ENCODE measurements at places on chromosomes 16 and 17. TPM values are rescaled to one million over a fixed set of nuclear protein-coding genes. Genes with fewer than 3 reads are reported as not detected.

DNA sequence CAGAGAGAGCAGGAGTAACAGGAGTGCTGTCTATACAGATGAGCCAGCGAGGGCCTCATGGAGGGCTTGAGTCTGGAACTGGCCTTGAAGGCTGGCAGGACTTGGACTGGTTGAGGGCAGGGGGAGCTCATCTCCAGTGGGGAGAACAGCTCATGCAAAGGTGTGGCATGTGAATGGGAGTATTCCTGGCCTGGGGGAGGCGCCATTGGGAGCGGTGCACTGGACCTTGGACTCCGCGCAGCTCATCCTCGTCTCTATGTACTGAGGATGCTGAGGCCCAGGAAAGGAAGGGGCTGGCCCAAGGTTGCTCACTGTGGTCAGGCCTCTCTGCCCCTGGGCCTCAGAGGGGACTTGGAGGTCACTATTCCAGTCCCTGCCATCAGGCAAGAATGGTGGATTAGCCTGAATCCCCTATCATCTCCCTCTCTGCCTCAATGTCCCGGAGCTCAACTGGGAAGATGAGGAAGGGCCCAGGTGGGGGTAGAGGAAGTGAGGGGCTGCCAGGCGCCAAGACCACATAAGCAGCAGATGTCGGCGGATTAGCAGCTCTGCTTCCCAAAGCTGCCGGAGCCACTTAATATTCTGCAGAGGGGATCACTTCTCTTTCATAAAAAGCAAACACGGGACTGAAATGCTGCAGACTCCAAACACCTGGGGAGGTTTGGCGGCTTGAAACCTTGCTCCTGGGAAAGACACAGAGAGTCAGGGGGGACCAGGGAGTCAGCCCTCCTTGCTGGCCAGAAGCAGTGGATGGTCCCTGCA lies 88.9 kb downstream of the SDK2 start:
- H3K36me3 ChIP-seq, result peaks cover 11% of the 10 kb centered on the region
- H3K4me1 ChIP-seq, result 0 out of 2 replicates have a peak, but pooled peaks cover 3% of the 10 kb centered on the region
- no peaks in the 10 kb centered on the region for H3K27me3 ChIP-seq
- H3K4me3 ChIP-seq, result no peak overlapping the region

- H3K27me3 ChIP-seq, result no peaks in the 10 kb centered on the region
- no peak overlapping the region for H3K4me3 ChIP-seq
- H3K4me1 ChIP-seq, result no peaks in the 10 kb centered on the region
- DNase-seq, result no peak
Observed at GRCh38 chr16:74451951-74452758, 30.9 kb upstream of the CLEC18B start.

DNA sequence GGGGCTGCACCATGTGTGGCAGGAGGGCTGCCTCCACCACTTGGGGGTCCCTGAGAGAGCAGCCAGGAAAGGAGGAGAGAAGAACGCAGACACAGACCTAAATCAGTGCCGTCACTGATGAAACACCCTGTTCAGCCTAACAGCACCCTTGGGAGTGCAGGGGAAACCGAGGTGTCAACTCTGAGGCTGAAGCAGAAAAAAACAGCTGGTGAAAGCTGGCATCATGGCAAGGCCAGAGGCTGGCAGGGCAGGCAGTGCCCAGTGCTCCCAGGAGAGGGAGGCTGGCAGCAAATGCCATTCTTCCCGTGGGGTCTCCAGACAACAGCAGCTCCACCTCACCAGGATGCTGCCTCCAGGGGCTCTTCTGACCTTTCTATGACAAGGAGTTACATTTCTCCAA lies 23.1 kb downstream of the SPHK1 start:
- no peak for DNase-seq
- no peak overlapping the region for H3K27ac ChIP-seq
- no peaks in the 10 kb centered on the region for H3K4me1 ChIP-seq
- H3K4me3 ChIP-seq, result no peak overlapping the region
- H3K27me3 ChIP-seq, result no peaks in the 10 kb centered on the region
- peaks cover 40% of the 10 kb centered on the region for H3K36me3 ChIP-seq

Gene IGFBP4
- total RNA-seq, result 49.9 TPM

DNA sequence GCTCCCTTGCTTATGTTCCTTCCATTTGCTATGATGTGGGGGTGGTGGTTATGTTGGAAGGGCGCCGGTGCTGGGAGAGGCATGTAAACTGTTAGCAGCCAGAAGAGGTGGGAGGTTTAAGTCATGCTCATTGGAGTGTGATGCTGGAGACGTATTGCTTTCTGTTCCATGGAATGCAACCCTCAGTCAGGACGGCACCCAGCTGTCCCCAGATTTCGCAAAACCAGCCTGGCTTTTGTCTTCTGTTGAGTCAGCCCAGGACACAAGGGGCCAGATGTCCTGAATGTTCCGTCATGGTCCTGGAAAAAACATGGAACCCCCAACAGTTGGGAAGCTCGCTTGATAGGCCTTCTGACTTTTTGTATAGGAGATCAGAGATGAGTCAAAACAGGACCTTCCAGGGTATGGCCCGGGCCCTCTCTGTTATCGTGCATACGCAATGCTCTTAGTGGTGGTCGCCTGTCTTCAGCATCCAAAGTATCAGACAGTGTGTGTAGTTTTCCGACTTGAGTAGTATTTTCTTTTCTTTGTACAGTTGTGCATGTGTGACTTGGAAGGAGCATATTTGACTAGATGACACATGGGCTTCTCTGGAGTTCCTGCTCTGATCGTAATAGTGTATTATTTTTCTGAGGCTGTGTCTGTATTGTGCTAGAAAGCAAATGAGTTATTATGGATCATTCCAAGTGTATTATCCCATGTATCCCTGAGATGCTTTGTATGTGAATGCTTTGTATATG lies 201.9 kb downstream of the SNX29 start:
- no peak overlapping the region for H3K27ac ChIP-seq
- DNase-seq, result no peak
- no peak overlapping the region for H3K4me3 ChIP-seq
- H3K27me3 ChIP-seq, result no peaks in the 10 kb centered on the region
- H3K36me3 ChIP-seq, result no peaks in the 10 kb centered on the region

DNA sequence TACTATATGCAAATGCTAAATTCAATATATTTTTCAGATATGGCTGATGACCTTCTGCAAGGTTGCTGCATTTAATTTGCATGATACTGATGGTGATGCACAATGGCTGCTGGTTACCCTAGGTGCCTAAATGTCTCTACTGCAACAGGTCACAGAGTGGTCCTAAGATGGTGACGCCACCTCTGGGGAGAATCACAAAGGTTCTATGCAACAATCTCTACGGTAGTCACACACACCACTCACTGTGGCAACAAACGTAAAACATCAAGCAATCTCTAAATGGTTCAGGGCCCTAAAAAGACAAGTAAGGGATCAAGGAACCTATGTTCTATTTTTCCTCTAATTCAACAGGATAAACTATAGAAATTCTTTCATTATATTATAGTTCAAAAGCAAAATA lies 293.3 kb downstream of the CEP112 start:
- H3K27ac ChIP-seq, result no peak overlapping the region
- no peaks in the 10 kb centered on the region for H3K27me3 ChIP-seq
- no peak overlapping the region for H3K4me3 ChIP-seq
- peaks cover 2% of the 10 kb centered on the region for H3K4me1 ChIP-seq
- no peak for DNase-seq
- no peaks in the 10 kb centered on the region for H3K36me3 ChIP-seq

GRCh38 chr16:711548-712320 lies 3.2 kb upstream of the METRN start:
- H3K4me3 ChIP-seq, result no peak overlapping the region
- peaks cover 19% of the 10 kb centered on the region for H3K27me3 ChIP-seq
- no peaks in the 10 kb centered on the region for H3K4me1 ChIP-seq
- no peak overlapping the region for H3K27ac ChIP-seq
- peak; percentile 85 for DNase-seq

Gene CLEC3A
- total RNA-seq, result not detected
